Fibroblast of pulmonary artery (primary cell): ENCODE measurements at places on chromosomes 6 and 20.

DNA sequence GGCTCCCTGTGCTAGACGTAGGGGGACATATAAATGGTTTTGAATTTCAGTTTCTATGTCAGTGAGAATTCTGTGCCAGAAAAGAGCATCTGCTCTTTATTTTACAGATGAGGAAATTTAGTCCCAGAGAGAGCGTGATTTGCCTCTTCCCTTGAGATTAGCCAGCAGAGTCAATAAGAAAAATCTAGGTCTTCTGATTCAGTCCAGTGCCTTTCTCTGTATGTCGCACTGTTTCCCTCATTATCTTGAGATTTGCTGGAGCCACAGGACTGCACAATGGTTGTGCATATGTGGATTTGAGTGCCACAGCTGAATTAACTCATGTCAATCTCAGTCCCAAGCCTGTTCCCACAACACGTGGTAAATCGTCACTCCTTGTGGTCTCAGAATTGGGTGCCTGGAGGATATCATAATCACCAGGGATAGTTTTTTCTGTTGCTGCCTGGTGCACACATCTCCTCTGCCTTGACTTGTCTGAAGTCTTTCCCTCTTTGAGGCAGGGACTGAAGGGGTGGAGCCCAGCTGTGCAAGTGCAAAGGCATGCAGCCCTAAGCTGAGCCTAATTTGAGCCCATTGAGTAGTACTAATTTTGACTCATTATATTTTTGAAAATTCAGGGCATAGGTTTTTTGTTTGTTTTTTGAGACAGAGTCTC is 276.7 kb downstream of the SOX4 start:
- no peak for DNase-seq

GRCh38 chr6:43628393-43629103 is 516 bp downstream of the GTPBP2 start:
- peak; percentile 46 for DNase-seq

- no peak for DNase-seq
Observed at GRCh38 chr6:128316258-128316929, 204.0 kb downstream of the PTPRK start.

- no peak for DNase-seq
Observed at GRCh38 chr20:16314748-16315159, 258.5 kb downstream of the KIF16B start.

DNA sequence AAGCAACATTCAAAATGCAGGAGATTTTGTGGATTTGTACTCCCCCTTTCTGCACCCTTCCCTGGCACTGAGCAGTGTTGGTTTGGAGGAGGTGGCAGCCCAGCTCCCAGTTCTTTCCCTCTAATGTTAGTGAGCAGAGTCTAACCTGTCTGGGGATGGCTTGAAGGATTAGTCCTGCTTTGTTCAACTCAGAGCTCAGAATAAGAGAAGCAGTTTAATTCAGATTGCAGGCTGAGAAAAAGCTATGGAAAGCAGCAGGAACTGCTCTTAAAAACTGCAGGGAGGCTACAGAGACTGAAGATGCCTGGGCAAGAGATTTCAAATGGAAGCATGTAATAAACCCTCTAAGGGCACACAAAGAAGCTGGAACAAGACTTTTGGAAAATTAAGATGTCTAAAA is 223.4 kb upstream of the GGTLC1 start:
- DNase-seq: no peak

DNA sequence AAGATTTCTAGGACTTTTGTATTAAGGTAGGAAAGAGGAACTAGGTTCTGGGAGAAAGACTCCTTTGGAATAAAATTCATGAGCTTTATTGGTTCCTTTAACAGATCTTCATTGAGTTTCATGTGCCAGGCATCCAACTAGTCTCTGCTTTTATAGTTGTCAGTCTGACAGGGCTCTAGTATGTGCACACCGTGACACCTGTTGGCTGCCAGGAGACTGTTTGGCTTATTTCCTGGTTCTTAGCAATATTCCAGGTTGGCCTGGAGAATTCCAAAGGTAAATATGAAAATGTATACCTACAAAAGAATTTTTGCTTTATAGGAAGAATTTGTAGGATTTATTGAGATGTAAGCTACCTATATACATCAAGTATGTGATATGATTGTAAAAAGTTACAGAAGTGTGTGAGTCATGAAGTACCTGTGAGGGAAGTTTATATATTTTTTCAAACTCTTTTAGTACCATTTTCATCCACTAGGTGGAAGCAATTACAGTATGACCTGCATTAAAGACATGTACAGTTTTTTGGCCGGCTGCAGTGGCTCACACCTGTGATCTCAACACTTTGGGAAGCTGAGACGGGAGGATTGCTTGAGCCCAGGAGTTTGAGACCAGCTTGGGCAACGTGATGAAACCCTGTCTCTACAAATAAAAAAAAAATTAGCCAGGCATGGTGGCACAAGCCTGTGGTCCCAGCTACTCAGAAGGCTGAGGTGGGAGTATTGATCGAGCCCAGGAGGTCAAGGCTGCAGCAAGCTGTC is 35.2 kb downstream of the NDUFAF5 start:
- DNase-seq: peak; percentile 64

GRCh38 chr20:32438331-32438858 is 80.3 kb downstream of the ASXL1 start:
- DNase-seq: no peak

DNA sequence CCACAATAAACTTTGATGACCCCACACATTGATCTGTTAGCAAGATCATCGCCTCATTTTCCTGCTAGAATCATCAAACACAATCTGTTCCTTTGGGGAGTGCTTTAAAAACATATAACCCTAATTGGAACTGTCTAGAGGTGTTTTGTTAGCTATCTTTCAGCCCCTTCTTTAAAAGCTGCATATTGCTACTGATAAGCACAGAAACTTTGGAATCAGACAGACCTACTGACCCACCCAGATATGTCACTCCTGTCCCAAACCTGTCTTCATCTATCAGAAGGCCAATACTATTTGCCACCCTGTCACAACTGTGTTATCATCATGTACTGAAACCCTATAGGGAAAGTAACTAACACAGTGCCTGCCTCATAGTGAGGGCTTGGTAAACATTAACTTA is 172.4 kb upstream of the SASH1 start:
- DNase-seq: no peak

DNA sequence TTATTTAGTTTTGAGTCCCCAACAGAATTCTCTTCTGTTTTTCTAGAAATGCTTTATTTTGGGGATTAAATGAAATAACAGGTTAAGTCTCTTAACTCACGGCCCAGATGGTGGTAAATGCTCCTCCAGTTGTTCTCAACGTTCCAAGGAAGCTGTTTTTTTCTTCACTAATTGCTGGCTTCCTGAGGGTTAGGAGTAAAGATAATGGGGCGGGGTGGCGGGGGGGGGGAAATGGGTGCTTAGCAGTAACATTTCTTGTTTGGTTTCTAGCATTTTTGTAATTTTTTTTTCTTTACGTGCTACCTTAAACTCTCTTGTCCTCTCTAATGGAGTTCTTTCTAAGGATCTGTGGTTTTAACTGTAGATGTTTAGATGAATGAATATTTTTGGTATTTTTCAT is 2.2 kb downstream of the SRSF3 start:
- DNase-seq: no peak

DNA sequence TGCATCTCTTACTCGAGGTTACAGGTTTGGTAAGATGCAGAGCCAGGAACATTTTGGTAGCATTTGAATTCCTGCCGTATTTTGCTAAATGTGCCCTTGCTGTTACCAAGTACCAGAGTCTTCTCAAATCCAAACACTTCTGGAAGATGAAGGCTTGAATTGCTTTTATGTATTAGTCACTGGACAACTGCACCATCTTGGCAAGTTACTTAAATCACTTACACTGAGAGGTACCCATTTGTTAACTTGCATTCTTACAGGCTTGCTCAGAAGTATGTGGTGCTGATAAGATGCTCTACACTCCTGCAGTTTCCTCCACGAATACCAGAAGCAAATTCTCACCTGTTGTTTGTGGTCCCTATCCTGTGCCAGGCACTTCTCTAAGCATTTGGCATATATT is 12.7 kb downstream of the IL22RA2 start:
- DNase-seq: peak; percentile 46

DNA sequence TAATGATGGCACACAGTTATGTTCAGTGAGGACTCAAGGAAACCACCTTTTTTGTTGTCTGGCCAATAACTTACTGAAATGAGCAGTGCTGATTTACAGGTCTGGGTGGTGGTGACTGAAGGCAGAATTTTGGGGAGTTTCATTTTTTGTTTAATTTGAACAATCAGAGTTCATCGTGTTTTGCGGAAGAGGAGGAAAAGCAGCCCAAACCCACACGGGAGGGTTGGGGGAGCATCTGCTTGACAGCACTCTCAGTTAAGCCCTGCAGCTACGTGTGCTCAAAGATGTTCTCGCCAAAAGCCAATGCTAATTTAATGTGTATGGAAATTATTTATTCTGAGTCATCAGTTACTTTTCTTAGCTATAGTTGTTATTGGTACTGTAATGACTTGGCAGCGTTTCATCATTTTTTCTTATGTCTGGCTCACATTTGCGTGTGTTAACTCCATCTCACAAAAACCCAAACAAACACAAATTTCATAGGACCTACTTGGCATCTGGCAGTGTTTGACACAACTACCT is 89.2 kb downstream of the UST start:
- peak; percentile 59 for DNase-seq

- DNase-seq: no peak
Observed at GRCh38 chr6:43295456-43295855, 2.6 kb upstream of the SLC22A7 start.

- DNase-seq: no peak
Observed at GRCh38 chr6:108535114-108535742, 25.5 kb upstream of the FOXO3 start.

DNA sequence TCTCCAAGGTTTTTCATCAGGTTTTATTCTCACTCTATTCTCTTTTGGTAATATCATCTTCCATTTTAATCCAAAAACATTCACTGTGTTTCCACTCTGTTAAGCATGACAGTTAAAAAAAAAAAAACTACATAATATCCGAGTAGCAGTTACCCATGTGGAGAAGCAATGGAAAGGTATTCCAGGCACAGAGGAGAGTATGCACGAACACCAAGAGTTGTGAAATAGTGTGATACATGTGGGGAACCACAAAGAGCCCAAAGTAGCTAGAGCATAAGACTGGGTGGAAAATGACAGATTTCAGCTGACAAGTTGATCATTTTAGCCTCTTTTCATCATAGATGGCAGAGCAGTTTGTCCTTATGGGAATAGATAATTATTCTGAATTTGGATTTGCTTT is 19.9 kb upstream of the FBXL4 start:
- no peak for DNase-seq

GRCh38 chr6:168170841-168171601 is 92.0 kb upstream of the FRMD1 start:
- DNase-seq: no peak

DNA sequence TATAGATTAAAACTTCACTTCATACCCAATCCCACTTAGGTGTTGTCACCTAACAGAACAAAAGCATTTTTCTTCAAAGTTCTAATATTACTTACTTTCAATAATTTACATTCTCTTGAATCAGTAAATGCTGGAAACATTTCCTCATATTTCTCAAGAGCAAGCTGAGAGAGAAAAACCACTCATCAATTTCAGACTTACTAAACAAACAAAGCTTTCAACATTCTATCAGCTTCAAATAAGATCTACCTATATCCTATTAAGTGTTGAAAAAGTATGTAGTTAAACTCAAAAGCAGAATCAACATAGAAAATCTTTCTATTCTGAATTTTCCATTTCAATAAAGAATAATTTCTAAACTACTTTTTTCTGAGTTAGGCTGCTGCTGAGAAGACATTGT is 17.8 kb downstream of the GZF1 start:
- DNase-seq: no peak

- DNase-seq: peak; percentile 38
Observed at GRCh38 chr20:1232286-1233111, 6.7 kb downstream of the RAD21L1 start.

DNA sequence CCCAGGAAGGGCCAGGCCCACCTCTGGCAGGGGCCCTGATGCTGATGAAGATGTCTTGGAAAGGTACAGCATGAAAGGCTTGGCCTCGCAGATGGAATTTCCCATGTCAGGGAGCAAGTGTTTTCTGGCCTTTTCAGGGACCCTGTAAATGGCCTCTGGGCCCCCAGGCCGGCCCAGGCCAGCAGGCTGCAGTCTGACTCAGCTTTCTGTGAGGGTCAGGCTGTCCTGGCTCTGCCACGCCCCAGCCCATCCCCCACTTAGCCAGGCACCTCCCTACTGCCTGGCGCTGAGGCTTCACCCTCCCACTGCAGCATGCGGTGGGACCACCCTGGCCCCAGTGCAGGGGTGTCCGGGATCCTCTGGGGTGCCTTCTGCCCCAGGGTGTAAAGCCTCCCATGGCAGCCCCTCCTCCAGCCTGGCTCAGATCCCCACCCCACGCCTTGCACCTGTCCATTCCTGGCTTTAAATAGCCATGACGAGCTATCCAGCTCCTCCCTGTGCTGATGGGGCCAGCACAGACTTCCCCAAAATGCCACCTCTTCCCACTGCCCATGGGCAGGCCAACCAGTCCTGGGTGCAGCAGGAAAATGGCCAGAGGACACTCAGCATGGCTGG is 35.6 kb upstream of the GATA5 start:
- no peak for DNase-seq

GRCh38 chr6:122020588-122021264 is 378.7 kb upstream of the HSF2 start:
- DNase-seq: no peak

DNA sequence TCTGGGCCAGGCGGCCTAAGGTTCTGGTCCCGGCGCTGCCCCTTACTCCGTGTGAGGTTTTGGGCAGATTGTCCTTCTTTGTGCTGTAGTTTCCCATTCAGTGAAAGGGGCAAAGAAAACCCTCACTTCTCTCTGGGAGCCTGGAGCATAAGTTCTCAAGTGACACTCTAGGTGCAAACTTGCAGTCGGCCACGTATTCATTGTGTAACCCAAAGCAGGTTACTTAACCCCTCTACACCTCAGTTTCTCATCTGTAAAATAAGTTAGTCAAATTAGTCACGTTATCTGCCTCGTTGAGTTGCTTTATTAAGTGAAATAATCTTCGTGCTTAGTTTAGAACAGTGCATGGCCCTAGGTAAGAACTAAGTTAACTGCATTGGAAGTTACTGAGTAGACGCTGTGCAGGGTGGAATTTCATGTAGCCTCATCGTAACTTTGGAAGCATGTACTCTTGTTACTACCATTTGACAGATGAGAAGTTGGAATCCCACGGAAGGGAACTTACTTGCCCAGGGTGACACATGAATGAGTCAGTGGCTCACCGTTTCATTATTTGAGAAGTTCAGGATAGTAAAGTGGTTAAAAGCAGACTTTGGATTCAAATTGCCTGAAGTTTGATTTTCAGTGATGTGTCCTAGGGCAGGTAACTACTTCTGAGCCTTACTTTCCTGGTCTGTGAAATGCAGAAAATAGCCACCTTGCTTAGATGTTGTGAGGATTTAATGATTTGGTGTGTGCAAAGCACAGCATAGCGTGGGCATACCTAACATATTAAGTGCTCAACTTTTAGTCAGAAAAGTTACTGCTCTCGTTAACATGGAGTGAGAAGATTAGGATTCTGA is 556 bp upstream of the MROH8 start:
- DNase-seq: peak; percentile 33

- peak; percentile 48 for DNase-seq
Observed at GRCh38 chr20:4490606-4491280, 231.0 kb upstream of the PRND start.

DNA sequence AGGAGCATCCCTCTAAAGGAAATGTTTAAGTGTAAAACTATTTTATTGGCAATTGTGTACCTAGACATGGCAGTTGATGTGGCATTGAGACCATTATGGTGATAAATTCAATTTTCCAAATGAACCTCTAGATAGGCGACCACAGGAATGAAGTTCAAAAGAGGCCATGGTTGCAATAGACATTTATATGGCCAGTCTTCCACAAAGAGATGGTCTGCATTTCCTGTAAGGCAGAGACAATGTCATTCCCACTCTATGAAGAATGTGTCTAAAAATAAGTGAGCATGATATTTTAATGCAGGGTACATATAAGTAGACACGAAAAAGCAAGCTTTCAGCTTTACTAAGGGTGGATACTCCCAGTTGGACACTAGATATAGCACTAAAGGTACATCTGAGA is 40.9 kb downstream of the THEMIS start:
- no peak for DNase-seq
